GM06990 (cell line): ENCODE measurements at places on chromosomes 5 and 9.

DNA sequence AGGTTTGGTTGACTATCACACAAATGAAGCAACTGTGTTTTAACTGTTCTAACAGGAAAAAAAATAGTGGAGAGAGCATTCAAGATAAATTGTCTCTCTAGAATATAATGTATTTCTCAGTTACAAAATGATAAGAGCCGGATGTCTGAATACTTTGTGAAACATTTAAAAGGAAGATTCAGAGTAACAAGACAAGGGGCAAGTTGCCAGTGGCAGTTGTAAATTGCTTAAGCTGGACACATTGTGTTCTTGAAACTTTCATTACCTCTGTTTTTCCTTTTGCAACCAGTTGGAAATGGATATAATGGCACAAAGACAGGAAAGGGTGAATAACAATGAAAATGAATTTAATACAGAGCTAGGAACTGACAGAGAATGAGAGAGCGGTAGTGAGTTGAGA lies 15.2 kb upstream of the TBCA start:
- DNase-seq: no peak

GRCh38 chr5:93789173-93790067 lies 48.0 kb upstream of the POU5F2 start:
- no peak for DNase-seq

GRCh38 chr5:87081511-87082372 lies 185.9 kb upstream of the RASA1 start:
- DNase-seq: peak; percentile 61

GRCh38 chr5:129963359-129963758 lies 59.1 kb downstream of the CHSY3 start:
- no peak for DNase-seq

DNA sequence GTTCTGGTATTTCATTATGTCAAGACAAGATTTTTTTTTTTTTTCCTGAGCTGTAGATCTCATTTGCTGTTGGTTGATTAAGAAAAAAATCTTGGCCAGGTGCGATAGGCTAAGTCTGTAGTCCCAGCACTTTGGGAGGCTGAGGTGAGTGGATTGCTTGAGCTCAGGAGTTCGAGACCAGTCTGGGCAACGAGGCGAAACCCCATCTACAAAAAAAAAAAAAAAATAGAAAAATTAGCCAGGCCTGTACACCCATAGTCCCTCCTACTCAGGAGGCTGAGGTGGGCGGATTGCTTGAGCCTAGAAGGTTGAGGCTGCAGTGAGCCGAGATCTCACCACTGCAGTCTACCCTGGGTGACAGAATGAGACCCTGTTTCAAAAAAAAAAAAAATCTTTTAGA lies 12.2 kb downstream of the CDC42SE2 start:
- DNase-seq: no peak

- DNase-seq: no peak
Measured at GRCh38 chr9:88572684-88573083, 37.7 kb downstream of the NXNL2 start.

GRCh38 chr9:137879052-137879451 lies 1.5 kb downstream of the CACNA1B start:
- no peak for DNase-seq

DNA sequence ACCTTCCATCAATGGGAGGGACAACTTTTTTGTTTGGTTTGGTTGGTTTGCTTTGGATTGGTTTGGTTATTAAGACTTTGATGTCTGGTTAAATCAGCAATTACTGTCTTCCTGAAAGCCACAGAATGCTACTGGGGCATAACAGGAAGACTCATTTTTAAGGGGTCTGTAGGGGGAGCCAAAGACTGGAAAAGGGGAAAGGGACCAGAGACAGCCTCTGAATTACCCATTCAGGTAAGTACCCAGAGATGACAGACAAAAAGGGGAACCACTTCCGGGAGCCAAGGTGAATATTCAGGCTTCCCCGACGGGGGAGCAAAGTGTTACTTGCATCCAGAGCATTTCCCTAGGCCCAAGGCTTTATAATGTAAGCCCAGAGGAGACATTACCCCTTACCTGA lies 4.6 kb upstream of the FEM1C start:
- peak; percentile 34 for DNase-seq

DNA sequence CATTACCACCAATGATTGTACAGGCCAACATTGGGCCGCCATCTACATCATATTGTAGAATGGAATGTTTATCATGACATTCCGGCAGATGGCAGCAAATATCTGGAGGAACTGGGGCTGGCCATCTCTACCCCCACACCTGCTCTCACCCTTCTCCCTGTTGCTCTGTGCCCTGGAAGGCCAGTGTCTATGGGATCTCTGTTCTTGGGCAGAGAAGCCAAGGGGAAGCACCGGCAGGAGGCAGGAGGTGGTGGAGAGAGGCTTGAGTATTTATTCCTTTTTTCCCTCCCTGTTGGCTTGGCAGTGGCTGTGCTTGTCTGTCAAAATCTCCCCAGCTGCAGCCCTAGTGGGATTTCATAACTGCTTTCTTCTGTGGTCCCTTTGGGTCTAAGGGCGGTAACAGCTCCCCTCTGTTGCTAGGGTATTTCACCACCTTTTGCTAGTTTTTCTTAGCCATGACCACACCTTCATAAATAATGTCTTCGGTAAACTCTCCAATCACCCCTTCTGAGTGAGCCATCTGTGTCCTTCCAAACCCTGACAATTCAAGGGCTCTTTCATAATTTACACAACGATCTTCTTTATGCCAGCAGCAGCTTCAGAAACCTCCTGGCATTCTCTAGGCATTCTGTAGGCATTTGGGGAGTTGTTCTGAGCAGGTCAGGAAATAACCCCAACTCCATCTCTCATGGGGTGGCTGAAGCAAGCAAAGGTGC lies 225.8 kb downstream of the MELK start:
- no peak for DNase-seq

GRCh38 chr5:20105915-20106314 lies 117.9 kb upstream of the CDH18 start:
- no peak for DNase-seq

GRCh38 chr9:1994180-1994579 lies 21.0 kb upstream of the SMARCA2 start:
- DNase-seq: no peak

- DNase-seq: no peak
Measured at GRCh38 chr9:36966371-36967097, 67.5 kb downstream of the PAX5 start.

DNA sequence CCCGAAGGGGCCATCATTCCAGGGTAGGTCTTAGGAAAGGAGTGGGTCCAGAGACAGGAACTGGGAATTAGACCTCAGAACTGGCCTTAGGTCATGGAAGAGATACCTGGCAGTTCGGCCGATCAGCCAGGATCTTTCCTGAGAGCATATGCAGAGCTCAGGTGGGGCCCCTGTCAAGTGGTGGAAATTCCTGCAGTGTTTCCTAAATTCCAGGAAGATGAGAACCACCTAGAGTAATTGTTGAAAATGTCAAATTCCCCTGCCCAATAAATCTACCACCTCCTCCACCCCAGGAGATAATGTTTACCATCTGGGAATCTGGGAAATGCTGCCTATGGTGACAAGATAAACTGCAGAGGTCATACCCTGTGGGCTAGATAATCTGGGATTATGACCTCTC lies 14.6 kb downstream of the TMEM171 start:
- DNase-seq: no peak

- no peak for DNase-seq
Measured at GRCh38 chr9:33480976-33481375, 7.3 kb upstream of the NOL6 start.

GRCh38 chr5:101163088-101163487 lies 260.0 kb upstream of the ST8SIA4 start:
- DNase-seq: no peak

- no peak for DNase-seq
Measured at GRCh38 chr9:125966466-125966865, 219.3 kb downstream of the PBX3 start.

GRCh38 chr9:28892538-28892937 lies 1319.3 kb upstream of the C9orf72 start:
- DNase-seq: no peak

DNA sequence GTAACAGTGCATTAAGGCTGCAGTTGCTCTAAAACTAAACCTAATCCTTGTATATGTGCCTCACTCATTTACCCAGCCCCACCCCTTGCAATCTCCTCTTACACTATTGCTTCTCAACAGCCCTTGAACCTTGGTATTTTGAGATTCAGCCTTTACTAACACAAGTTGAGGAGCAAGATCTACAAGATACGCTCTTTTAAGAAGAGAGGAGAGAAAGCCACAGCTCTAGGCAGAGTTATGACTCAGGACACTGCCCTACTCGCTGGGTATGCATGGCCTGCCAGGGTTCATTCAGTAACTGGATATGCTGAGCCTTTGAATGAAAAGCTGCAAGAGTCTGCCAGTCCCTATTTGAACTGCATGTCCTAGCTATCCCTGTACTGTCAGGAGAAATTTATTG lies 219.5 kb downstream of the PCSK5 start:
- no peak for DNase-seq

DNA sequence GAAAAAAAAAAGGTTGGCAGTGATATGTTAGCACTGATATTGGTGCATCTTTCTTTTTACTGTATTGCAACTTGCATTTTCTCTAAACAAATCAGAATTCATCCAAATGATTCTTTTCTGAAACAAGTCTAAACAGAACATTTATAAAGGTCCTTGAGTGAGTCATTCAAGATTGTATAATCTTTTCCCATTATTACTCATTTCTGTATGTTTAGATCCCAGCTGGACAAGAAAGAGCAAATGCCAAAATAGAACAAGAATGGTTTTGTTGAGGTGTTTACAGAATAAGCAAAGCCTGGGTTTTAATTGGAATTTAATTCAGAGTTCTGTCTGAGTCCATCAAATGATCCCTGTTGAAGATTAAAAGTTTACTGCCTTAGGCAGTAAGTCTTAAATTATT lies 112.3 kb downstream of the VCAN start:
- DNase-seq: no peak

DNA sequence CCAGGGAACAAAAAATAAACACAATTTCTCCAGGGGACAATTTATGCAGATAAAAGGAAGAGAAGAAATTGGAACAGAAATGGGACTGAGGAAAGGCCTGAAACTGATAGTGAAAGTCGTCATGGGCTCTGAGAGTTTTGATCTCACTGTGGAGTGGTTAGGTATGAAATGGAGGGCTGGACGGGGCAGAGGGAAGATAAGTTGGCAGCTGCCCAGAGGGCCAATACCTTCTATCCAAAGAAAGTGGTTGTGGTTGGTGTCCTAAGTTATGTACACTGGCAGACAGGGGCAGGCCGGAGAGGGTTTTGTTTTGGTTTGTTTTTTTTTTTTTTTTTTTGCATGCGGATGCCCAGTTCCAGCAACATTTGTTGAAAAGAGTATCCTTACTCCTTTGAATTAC lies 46.1 kb downstream of the ZNF618 start:
- DNase-seq: no peak

- DNase-seq: no peak
Measured at GRCh38 chr9:100819980-100820379, 208.5 kb upstream of the PLPPR1 start.

DNA sequence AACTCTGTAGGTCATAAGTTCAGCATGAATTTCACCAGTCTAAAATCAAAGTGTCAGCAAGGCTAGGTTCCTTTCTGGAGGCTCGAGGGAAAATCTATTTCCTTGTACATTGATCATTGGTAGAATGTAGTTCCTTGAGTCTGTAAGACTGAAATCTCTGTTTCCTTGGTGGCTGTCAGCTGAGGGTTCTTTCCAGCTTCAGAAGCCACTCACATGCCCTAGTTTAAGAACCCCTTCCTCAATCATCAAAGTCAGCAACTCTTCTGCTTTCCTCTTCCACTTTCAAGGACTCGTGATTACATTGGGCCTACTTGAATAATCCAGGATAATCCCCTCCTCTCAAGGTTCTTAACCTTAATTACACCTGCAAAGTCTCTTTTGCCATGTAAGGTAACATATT lies 4.9 kb upstream of the SCAMP1 start:
- DNase-seq: no peak

DNA sequence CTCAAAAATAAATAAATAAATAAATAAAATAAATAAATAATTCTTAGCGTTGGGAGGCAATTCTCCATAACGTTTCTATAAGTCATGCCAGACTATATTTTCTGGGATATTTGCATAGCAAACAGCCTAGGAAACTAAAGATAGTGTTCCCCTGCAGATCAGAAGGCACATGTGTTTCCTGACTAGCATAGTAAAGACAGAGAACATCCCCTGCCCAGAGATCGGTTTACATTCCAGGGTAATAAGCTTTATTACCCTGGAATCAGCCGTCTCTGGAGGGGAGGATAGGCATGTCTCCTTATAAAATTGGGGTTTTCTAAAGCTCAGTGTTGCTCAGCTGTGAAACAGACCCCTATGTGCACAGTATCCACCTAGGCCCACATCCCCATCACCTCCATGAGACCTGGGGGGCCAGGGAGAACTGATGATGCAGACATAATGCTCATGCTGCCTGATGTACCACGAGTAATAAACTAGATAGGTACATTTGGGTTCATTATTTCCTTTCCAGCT lies 36.9 kb upstream of the IFNK start:
- no peak for DNase-seq

DNA sequence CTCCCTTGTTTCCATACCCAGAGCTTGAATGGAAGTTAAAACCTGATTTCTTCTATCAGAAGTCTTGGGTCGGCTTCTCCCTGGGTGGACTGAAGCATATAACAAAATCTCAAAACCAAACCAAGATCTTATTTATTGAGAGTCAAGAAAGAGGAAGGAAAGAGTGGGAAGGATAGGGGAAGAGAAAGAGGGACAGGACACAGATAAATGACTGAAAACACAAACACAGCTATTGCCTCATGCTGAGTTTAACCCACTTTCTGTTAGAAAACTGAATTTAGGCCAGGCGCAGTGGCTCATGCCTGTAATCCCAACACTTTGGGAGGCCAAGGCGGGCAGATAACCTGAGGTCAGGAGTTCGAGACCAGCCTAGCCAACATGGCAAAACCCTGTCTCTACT lies 92.9 kb downstream of the PALM2AKAP2 start:
- DNase-seq: no peak

DNA sequence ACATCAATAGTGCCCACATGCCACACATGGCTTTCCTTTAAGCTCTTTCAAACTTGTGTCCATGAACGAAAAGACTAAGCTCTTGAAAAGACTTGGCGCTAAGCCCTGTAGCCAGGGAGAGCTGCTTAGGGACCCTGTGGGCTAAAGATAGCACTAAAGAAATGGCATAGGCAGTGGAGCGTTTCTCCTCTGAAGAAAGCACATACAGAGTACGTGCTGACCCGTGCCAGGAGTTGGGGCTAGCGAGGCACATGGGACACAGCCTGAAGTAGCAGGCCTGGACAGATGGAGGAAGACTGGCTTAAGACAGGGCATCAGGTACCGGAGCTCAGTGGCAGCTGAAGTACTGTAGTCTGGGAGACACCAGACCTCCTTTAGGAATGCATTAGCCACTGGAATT lies 39.7 kb downstream of the ADGRV1 start:
- no peak for DNase-seq

DNA sequence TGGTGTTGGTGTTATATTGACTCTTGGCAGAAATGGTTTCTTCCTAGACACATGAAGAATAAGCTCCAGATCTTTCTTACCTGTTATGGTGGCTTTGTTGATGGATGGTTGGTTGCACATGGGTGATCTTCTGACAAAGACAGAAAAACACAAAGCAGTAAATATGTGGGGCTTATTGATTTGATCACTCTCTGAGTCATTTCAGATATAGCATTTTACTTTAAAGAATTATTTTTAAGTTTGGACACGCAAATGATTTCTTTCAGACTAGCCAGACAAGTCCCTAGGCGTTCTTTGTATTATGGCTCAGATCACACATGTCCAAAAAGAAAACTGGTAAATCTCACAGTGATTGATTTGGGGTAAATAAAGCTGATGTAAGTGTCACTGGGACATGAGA lies 597.6 kb downstream of the RAB3C start:
- DNase-seq: peak; percentile 66
